ENCODE measurements at places on chromosomes 3 and 15. TPM values are rescaled to one million over a fixed set of nuclear protein-coding genes. Genes with fewer than 3 reads are reported as not detected.

DNA sequence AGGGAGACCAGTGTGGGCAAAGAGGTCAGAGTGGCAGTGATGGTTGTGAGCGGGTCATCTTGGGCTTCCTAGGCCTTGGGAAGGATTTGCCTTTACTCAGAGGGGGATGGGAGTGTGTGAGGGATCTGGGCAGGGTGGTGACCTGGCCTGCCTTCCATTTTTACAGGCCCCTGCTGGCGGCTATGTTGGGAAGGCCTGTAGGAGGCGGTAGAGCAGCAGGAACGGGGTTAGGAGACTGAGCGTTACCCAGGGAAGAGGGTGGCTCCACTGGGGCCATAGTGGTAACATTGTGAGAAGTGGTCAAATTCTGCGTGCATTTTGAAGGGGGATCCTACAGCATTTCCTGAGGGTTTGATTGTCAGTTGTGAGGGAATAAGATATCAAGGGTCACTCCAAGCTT lies 307.3 kb upstream of the CTDSPL start:
- DNase-seq, result no peak

GRCh38 chr3:113634782-113635474 lies 61.5 kb downstream of the USF3 start:
- DNase-seq, result no peak

The SRP14 gene
- 246 TPM for total RNA-seq

- DNase-seq, result no peak
Observed at GRCh38 chr3:129312021-129312639, 33.5 kb downstream of the HMCES start.

DNA sequence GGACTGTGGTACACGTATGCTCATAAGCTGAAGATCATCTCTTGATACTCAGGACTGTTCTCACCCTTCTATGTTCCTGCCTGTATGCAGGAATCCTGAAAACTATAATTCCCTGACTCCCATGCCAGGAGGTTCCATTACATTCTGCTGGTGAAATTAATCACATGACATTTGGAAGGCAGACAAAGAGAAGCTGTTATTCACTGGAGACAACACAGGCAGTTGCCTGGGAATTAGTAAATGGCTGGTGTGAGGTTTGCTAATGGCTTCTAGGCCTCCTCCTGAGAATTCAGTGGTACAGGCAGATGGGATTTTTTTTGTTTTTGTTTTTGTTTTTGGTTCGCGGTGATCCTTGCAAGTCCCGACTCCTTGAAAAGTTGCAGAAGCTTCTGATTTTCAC lies 91.4 kb downstream of the CTNNB1 start:
- DNase-seq, result no peak

The PIF1 gene
- 8.6 TPM for total RNA-seq

GRCh38 chr3:189099505-189100290 lies 72.1 kb upstream of the TPRG1 start:
- no peak for DNase-seq

GRCh38 chr15:84911879-84912660 lies 27.6 kb downstream of the SLC28A1 start:
- no peak for DNase-seq

The COLQ gene
- 4.8 TPM for total RNA-seq

- DNase-seq, result no peak
Observed at GRCh38 chr15:83475551-83475950, 28.4 kb downstream of the SH3GL3 start.

GRCh38 chr3:54793171-54793570 lies 134.7 kb downstream of the LRTM1 start:
- no peak for DNase-seq

DNA sequence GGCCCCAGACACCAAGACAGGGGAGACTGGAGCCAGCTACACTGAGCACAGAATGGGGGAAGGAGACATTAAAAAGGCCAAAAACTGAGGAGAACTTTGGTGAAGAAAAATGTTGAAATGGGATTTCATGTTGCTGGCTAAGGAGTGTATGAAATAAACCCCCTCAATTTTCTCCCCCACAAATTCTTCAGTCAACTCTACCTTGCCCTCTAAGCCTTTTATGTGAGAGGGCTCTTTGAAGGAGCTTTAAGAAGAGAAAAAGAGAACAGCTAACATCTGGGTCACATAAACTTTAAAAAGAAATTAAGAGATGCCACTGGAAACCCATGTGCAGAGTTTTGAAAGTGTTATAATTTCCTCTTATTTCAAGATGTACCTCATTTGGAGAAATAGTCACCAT lies 88.6 kb downstream of the ATP8B4 start:
- no peak for DNase-seq

The VGLL3 gene
- total RNA-seq, result 0.15 TPM

The GATA2 gene
- 3.6 TPM for total RNA-seq

DNA sequence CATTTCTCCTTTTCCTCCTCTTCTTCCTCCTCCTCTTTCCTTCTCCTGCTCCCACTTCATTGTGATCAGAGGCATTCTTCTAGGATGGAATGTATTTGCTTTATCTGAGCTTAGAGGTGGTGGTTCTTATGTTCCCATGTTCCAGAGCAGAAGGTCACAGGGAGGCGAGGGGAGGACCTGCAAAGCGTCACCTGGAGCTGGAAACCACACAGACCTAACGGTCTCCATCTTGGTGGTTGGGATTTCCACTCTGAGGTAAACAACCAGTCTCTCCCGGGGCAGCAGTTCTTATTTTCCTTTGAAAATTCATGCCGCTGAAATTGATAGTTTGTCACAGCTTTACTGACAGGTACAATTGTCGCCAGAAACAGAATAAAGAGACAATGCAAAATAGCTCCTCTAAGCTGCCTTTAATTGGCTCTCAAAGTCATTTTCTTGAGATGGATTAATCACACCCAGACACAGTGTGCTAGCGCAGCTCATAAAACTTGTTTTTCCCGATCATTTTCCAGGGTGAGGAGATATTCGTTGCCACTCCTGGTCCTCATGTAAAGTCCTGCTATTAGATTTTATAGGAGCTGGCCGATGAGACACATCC lies 16.9 kb upstream of the AGBL1 start:
- DNase-seq, result no peak

- no peak for DNase-seq
Observed at GRCh38 chr3:150411106-150411460, 3.0 kb downstream of the TSC22D2 start.

The PIERCE2 gene
- total RNA-seq, result 1.9 TPM

DNA sequence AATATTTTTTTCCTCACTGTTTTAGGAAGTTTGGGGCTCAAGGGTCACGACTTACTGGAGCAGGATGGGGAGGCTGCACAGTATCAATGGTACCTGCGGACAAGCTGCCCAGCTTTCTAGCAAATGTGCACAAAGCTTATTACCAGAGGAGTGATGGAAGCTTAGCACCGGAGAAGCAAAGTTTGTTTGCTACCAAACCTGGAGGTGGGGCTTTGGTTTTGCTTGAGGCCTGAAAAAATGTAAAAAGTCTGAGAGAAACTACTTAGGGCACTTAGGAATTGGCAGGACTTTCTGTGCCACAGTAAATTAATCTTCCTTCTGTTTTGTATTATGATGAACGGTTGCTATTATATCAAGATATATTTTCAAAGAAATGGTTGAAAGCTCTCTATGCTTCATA lies 95.1 kb upstream of the FGF7 start:
- no peak for DNase-seq

- DNase-seq, result no peak
Observed at GRCh38 chr3:158403013-158403412, 168.0 kb upstream of the MLF1 start.

The PRSS50 gene
- total RNA-seq, result not detected

GRCh38 chr3:167941234-167941995 lies 154.3 kb downstream of the GOLIM4 start:
- DNase-seq, result no peak

- no peak for DNase-seq
Observed at GRCh38 chr3:7423995-7424394, 563.1 kb downstream of the GRM7 start.

DNA sequence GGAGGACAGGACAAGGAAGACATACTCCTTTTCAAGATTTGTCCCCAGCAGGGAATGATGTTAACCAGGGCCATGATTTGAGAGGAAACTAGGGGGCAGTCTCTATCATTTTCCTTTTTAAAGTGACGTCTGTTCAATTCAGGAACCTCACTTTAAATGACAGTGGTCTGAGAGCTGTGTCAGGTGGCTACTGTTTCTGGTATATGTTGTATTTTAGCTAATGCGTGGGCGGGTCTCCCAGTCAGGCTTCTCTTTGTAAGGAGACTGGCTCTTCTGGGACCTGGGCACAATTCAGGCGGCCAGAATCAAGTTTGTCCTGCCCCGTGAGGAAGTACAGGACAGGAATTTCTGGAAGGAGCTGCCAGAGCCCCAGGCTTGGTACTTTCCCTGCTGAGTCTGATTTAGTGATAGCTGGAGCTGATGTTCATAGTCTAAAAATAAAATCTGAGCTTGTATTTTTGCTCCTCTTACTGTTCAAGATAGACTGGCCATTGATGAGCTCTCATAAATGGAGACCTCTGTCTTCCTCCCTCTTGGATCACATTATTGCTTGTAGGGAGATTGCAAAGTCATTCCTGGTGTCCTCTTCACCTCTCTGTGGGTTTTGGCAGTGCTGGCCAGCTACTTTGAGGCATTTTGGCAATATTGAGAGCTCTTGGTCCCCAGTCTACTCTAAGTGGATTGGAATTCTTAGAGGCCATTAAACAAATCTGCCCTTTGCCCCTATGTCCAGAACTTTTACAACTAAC lies 25.6 kb downstream of the SQOR start:
- DNase-seq, result no peak

DNA sequence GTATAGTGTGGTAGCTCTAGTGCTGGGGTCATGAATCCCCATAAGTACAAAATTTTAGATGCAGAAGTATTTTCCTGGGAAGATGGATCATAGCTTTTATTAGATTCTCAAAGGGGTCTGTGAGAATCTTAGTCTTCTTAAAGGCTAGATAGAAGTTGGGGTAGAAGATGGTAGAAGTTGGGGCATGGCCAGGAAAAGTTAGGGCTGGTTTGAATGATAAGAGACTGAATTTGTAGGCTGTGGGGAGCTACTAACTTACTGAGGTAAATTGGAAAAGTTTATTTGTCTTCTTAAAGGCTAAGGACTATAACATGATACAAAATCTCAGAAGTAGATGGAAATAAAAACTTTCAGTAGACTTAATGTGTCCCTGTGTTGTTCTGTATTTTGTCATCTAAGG lies 1.6 kb upstream of the UBE2Q2 start:
- DNase-seq, result no peak

Data from glutamatergic neuron (in vitro differentiated cells).